ENCODE measurements at places on chromosomes 6 and 20. TPM values are rescaled to one million over a fixed set of nuclear protein-coding genes. Genes with fewer than 3 reads are reported as not detected.

- H3K36me3 ChIP-seq: no peaks in the 10 kb centered on the region
- no peak for DNase-seq
- H3K4me1 ChIP-seq: peaks cover 33% of the 10 kb centered on the region
Observed at GRCh38 chr6:88870717-88871330, 92.6 kb downstream of the RNGTT start.

DNA sequence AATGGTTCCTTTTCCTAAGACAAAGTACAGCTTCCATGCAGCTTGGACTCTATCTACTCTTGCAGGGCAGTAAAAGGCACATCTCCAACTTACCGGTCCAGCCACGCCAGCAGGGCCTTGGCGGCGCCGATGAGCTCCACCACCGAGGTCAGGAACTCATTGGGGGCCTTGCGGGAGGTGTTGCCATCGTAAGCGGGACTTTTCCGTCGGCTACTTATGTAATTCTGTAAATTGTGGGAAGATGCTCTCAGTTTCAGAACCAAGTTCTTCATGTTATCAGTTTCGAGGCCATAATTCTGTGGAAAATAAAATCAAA lies 68.5 kb downstream of the CNKSR3 start:
- H3K27ac ChIP-seq: no peak overlapping the region
- DNase-seq: no peak
- no peaks in the 10 kb centered on the region for H3K36me3 ChIP-seq
- H3K4me3 ChIP-seq: no peak overlapping the region
- no peaks in the 10 kb centered on the region for H3K4me1 ChIP-seq
- H3K27me3 ChIP-seq: no peaks in the 10 kb centered on the region

GRCh38 chr6:147802459-147802858 lies 294.0 kb downstream of the SAMD5 start:
- H3K27me3 ChIP-seq: no peaks in the 10 kb centered on the region
- H3K36me3 ChIP-seq: no peaks in the 10 kb centered on the region
- no peak for DNase-seq
- H3K4me3 ChIP-seq: no peak overlapping the region
- no peaks in the 10 kb centered on the region for H3K4me1 ChIP-seq
- no peak overlapping the region for H3K27ac ChIP-seq

DNA sequence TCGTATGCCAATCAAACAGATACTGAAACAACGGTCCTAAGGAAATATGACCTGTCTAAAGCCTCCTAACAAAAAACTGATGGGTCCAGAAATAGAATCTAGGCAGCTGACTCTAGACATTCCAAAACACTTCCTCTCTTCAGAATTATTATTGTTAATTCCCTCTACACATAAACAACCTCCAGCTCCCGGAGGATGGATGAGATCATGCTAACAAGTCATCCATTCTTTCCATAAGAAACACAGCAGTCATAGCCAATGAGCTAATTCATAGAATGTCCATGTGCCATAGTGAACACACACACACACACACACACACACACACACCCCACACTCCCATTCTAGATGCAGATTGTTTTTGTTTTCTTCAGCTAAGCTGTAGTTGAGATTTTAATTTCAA lies 44.3 kb downstream of the HDGFL1 start:
- H3K4me3 ChIP-seq: no peak overlapping the region
- no peaks in the 10 kb centered on the region for H3K27me3 ChIP-seq
- no peaks in the 10 kb centered on the region for H3K36me3 ChIP-seq
- peaks cover 9% of the 10 kb centered on the region for H3K4me1 ChIP-seq

DNA sequence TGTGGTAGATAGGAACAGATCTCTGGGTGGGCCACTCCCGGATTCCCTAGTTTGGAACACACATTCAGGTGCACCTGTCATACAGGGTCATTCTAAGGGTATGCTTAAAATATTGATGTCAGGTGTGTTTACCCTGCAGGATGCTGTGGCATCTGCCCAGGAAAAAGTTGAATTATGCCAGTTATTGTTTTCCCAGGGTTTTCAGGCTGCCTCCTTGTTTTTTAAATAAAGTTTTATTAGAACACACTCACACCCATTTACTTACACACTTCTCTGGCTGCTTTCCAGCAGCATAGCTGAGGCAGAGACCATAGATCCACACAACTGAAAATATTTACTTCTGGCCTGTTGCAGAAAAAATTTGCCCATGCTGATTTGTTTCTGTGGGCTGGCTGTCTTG lies 76.5 kb downstream of the PHACTR3 start:
- H3K36me3 ChIP-seq: no peaks in the 10 kb centered on the region
- H3K4me1 ChIP-seq: no peaks in the 10 kb centered on the region
- H3K27ac ChIP-seq: no peak overlapping the region
- DNase-seq: no peak
- H3K27me3 ChIP-seq: no peaks in the 10 kb centered on the region

DNA sequence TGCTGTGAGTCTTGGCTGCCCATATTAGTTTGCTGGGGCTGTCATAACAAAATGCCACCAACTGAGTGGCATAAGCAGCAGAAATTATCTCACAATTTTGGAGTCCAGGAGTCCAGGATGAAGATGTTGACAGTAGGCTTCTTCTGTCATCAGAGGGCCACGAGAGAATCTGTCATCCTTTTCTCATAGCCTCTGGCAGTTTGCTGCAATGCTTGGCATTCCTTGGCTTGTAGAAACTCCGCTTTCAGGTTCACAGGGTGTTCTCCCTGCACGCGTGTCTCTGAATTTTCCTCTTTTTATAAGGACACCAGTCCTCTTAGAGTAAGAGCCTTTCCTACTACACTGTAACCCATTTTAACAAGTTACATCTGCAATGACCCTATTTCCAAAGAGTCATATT lies 838.4 kb downstream of the TFAP2A start:
- no peaks in the 10 kb centered on the region for H3K36me3 ChIP-seq
- no peaks in the 10 kb centered on the region for H3K4me1 ChIP-seq
- DNase-seq: no peak

- no peak overlapping the region for H3K4me3 ChIP-seq
- no peak for DNase-seq
- no peak overlapping the region for H3K27ac ChIP-seq
Observed at GRCh38 chr6:47084610-47085009, 42.5 kb upstream of the ADGRF1 start.

- no peak overlapping the region for H3K27ac ChIP-seq
- H3K27me3 ChIP-seq: no peaks in the 10 kb centered on the region
- H3K4me3 ChIP-seq: no peak overlapping the region
- H3K36me3 ChIP-seq: peaks cover 19% of the 10 kb centered on the region
- no peak for DNase-seq
Observed at GRCh38 chr20:31523361-31524283, 9.4 kb downstream of the HM13 start.

- H3K27ac ChIP-seq: no peak overlapping the region
- DNase-seq: no peak
- peaks cover 31% of the 10 kb centered on the region for H3K36me3 ChIP-seq
- no peaks in the 10 kb centered on the region for H3K27me3 ChIP-seq
- no peaks in the 10 kb centered on the region for H3K4me1 ChIP-seq
- H3K4me3 ChIP-seq: no peak overlapping the region
Observed at GRCh38 chr20:34544109-34544796, 14.3 kb upstream of the MAP1LC3A start.

GRCh38 chr6:136989571-136990241 lies 55.1 kb downstream of the IL20RA start:
- DNase-seq: no peak
- H3K4me3 ChIP-seq: peak overlapping the region; percentile 57
- H3K27me3 ChIP-seq: peaks cover 31% of the 10 kb centered on the region
- no peak overlapping the region for H3K27ac ChIP-seq
- H3K4me1 ChIP-seq: no peaks in the 10 kb centered on the region
- H3K36me3 ChIP-seq: no peaks in the 10 kb centered on the region

DNA sequence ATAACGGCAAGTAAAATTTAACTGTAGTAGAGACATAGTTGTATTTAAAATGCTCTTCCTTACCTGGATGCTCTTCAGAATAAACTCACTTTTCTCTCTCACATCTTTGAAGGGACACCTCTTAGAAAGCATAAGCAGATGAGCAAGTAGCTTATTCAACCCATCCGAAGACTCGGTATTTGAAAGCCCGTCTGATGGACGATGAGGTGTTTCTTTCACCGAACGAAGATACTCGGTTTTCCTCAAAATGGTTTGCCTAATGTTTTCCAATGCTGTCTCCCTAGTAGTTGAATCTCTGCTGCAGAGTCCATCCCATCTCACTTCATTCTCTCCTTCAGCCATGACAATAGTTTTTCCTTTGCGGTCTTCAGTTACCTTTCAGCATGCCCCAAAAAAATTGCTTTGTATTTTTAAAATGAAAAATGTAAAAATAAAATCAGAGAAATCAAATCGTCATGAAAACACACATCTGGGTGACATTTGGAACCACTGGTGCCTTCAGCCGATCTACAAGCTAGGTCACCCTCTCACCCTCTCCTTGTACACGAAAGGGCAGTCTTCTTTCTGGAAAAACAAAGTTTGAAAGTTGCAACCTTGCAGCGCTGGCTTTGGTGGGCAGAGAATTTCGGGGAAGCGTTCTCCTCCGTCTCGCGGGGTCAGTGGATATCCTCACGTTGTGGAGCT lies 772 bp downstream of the SESN1 start:
- H3K27me3 ChIP-seq: no peaks in the 10 kb centered on the region
- peaks cover 16% of the 10 kb centered on the region for H3K4me1 ChIP-seq
- H3K36me3 ChIP-seq: no peaks in the 10 kb centered on the region
- H3K27ac ChIP-seq: peak overlapping the region; percentile 99
- H3K4me3 ChIP-seq: peak overlapping the region; percentile 89

GRCh38 chr20:57061051-57061900 lies 205.2 kb downstream of the BMP7 start:
- no peaks in the 10 kb centered on the region for H3K27me3 ChIP-seq
- H3K27ac ChIP-seq: no peak overlapping the region

DNA sequence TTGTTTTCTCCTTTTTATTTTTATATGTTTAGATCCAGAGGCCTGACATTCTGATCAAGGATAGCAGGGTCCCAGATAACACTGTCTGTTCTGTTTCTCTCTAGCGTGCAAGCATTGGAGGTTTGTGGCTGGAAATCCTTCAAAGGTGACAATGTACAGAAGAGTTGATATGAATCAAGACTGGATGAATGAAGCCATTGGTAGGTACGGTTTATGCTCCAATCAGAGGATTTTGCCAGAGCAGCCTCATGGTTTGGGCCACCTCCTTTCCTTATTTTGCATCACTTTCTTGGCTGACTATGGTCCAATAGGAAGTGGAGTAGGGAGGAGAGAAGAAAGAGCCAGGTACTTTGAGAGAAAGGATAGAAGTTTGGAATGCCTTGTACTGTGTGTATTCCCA lies 484.8 kb upstream of the JAG1 start:
- H3K27me3 ChIP-seq: no peaks in the 10 kb centered on the region
- H3K4me3 ChIP-seq: no peak overlapping the region
- no peak for DNase-seq
- no peak overlapping the region for H3K27ac ChIP-seq
- no peaks in the 10 kb centered on the region for H3K36me3 ChIP-seq

DNA sequence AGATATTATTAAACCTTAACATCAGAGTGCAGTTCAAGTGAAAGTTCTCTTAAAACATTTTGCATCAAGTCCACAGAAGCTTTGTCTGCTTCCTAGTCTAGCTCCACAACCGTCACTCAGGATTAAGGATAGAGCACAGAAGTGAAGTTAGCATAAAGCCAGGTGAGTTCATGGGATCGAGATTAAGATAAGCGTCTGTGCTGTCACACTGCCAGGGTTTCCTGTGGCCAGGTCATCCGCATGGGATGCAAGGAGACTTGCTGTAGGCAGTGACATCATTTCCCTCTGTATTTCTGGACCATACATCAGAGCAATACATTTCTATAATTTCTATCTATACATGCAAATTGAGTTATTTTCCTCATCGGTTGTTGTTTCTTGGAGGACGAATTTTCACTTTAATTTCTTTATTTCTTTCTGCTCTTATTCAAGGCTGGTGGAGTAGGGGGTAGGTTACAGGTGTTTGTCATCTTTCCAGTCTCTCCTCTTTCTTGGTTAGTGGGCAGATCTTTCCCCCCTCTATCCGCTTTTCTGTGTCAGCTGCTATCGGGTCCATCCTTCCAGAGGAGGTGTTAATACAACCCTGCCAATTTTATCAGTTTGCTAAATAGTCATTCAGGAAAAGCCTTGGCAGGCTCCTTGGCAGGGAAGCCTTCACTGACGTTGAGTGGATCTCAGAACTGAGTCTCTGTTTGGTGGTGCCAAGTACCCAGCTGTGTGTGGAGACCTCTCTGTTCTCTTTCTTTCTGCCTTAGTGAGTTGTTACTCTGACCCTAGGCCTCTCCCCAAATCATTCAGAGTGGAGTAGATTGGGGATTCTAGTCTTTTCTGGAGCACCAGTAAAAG lies 307.6 kb upstream of the MAP3K7 start:
- DNase-seq: no peak
- no peak overlapping the region for H3K27ac ChIP-seq
- no peaks in the 10 kb centered on the region for H3K36me3 ChIP-seq
- no peaks in the 10 kb centered on the region for H3K27me3 ChIP-seq
- H3K4me1 ChIP-seq: no peaks in the 10 kb centered on the region

GRCh38 chr6:166738386-166739116 lies 111.5 kb upstream of the RPS6KA2 start:
- no peaks in the 10 kb centered on the region for H3K27me3 ChIP-seq
- DNase-seq: no peak
- H3K27ac ChIP-seq: no peak overlapping the region
- H3K4me3 ChIP-seq: no peak overlapping the region
- H3K36me3 ChIP-seq: no peaks in the 10 kb centered on the region
- no peaks in the 10 kb centered on the region for H3K4me1 ChIP-seq

DNA sequence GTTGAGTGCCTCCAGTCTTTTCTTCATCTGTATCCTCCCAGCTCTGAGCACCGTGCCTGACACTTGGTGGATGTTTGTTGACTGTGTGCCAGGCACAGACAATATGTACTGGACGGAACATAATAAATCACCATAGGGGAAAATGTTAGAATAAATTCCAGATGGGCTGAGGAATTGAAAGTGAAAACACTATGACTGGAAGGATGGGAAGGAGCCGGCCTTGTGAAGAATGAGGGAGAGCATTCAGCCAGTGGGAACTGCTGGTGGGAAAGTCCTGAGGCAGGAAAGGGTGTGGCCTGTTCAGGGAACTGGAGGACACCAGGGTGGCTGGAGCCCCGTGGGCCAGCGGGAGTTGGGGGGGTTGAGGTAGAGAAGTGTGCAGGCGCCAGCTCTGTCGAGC lies 75.4 kb downstream of the MTHFD1L start:
- H3K27me3 ChIP-seq: no peaks in the 10 kb centered on the region
- no peaks in the 10 kb centered on the region for H3K4me1 ChIP-seq
- peaks cover 65% of the 10 kb centered on the region for H3K36me3 ChIP-seq

- peak overlapping the region; percentile 75 for H3K4me3 ChIP-seq
- peaks cover 16% of the 10 kb centered on the region for H3K4me1 ChIP-seq
- no peaks in the 10 kb centered on the region for H3K36me3 ChIP-seq
- no peak overlapping the region for H3K27ac ChIP-seq
Observed at GRCh38 chr6:28658475-28659249, 133.0 kb downstream of the GPX5 start.

- peaks cover 38% of the 10 kb centered on the region for H3K4me1 ChIP-seq
- H3K4me3 ChIP-seq: peak overlapping the region; percentile 75
- no peaks in the 10 kb centered on the region for H3K27me3 ChIP-seq
- H3K36me3 ChIP-seq: no peaks in the 10 kb centered on the region
- peak overlapping the region; percentile 99 for H3K27ac ChIP-seq
- no peak for DNase-seq
Observed at GRCh38 chr6:148509800-148510581, 167.4 kb downstream of the SASH1 start.

GRCh38 chr6:33156561-33156960 lies 35.7 kb downstream of the COL11A2 start:
- no peaks in the 10 kb centered on the region for H3K27me3 ChIP-seq
- DNase-seq: peak; percentile 57
- peaks cover 12% of the 10 kb centered on the region for H3K4me1 ChIP-seq
- no peak overlapping the region for H3K27ac ChIP-seq
- no peaks in the 10 kb centered on the region for H3K36me3 ChIP-seq

The IMPG1 gene
- total RNA-seq: not detected

The GCLC gene
- 26.8 TPM for total RNA-seq

The GSTA3 gene
- not detected for total RNA-seq

The GGTLC1 gene
- total RNA-seq: not detected

The NHSL1 gene
- total RNA-seq: 6.2 TPM

The NMBR gene
- not detected for total RNA-seq

The OR2B6 gene
- total RNA-seq: not detected

The PDYN gene
- total RNA-seq: not detected

The DEFB129 gene
- total RNA-seq: not detected

The IL20RA gene
- 0.29 TPM for total RNA-seq

All from osteoblast (primary cell).